Nephron progenitor cell (in vitro differentiated cells): ENCODE measurements at places on chromosomes 11 and 22.
A peak's percentile ranks its signal among the peaks of the same experiment; 100 is the strongest.

DNA sequence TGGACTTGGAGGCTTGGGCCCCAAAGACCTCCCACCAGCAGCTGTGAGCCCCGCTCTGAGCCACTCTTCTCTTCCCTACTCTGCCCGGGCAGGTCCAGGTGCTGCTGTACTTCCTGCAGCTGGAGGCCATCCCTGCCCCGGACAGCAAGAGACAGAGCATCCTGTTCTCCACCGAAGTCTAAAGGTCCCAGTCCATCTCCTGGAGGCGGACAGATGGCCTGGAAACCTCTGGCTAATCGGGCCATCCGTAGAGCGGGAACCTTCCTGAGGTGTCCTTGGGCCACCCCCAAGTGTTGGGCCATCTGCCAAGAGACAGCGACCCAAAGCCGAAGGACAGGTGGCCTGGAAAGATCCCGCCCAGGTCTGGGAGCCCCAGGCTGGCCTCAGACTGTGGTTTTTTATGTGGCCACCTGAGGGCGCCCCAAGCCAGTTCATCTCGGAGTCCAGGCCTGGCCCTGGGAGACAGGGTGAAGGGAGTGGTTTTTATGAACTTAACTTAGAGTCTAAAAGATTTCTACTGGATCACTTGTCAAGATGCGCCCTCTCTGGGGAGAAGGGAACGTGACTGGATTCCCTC, 135.1 kb downstream of the BCR start:
- H3K4me3 ChIP-seq, result no peak overlapping the region
- peak; percentile 82 for DNase-seq
- peaks cover 11% of the 10 kb centered on the region for H3K4me1 ChIP-seq
- no peaks in the 10 kb centered on the region for H3K36me3 ChIP-seq
- no peak overlapping the region for H3K27ac ChIP-seq
- no peaks in the 10 kb centered on the region for H3K27me3 ChIP-seq

GRCh38 chr11:3009481-3009880, 17.4 kb upstream of the NAP1L4 start:
- no peaks in the 10 kb centered on the region for H3K27me3 ChIP-seq
- H3K4me1 ChIP-seq, result no peaks in the 10 kb centered on the region
- peak overlapping the region; percentile 65 for H3K27ac ChIP-seq
- DNase-seq, result no peak

DNA sequence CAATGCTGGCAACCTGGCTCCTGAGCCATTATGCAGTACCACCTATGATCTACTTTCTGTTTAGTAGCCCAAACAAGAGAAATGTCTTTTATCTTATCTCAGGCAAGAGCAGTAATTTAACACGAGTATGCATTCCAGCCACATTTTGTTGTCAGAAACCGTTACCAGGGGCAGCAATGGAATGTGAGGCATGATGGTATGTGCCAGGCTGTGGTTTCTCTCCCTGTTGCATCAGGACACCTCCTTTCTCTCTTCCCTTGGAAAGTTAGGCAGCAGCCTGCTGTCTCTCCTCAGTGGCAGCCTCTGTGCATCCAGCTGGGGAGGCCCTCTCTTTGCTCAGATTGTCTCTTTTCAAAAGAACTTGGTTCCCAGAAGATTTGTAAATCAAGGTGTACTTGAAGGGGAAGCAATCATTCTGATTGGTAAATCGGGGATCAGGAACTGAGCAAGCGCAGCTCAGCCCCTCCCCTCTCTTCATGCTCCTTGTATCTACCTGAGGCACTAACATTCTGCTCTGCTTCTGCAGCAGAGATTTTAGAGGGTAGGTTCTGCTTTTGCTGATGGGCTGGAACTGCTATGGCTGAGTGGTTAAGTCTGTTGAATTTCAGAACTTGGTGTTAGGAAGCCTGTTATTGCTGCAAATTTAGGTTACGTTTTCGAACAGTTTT, 229.2 kb downstream of the ADAMTS15 start:
- H3K4me1 ChIP-seq, result peaks cover 39% of the 10 kb centered on the region
- no peak overlapping the region for H3K4me3 ChIP-seq
- H3K36me3 ChIP-seq, result peaks cover 30% of the 10 kb centered on the region
- H3K27ac ChIP-seq, result no peak overlapping the region
- H3K27me3 ChIP-seq, result peaks cover 13% of the 10 kb centered on the region
- DNase-seq, result no peak

DNA sequence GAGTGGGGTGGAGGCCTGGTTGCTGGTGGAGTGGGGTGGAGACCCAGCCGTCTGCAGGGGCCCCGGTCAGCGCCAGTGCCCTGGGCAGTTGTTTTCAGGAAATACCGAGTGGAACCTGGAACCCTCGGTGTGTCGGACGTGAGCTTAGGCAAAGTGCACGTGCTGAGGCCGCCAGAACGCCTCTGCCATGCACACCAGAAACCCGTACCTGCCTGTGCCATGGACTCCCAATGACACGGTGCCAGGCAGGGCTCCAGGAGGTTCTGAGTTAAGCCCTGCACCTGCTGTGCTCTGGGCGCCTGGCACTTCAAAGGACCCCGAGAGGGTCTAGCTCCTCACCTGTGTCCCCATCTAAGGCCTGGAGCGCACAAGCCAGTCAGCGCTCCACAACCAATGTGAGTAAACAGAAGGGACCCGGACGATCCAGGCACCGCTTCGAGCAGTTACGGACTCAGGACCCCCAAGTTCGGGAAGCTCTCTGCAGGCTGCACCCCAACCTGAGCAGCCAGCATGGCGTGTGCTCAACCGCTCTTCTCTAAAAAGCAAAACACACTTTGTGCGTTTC, 12.3 kb downstream of the TOLLIP start:
- no peaks in the 10 kb centered on the region for H3K36me3 ChIP-seq
- no peak overlapping the region for H3K4me3 ChIP-seq
- H3K27me3 ChIP-seq, result no peaks in the 10 kb centered on the region
- no peak for DNase-seq
- H3K27ac ChIP-seq, result no peak overlapping the region

- peak; percentile 52 for DNase-seq
- peaks cover 83% of the 10 kb centered on the region for H3K4me1 ChIP-seq
- no peaks in the 10 kb centered on the region for H3K36me3 ChIP-seq
- H3K4me3 ChIP-seq, result peak overlapping the region; percentile 13
- peak overlapping the region; percentile 44 for H3K27ac ChIP-seq
These were observed 555.3 kb downstream of the MIAT start for GRCh38 chr22:27212617-27213177.

DNA sequence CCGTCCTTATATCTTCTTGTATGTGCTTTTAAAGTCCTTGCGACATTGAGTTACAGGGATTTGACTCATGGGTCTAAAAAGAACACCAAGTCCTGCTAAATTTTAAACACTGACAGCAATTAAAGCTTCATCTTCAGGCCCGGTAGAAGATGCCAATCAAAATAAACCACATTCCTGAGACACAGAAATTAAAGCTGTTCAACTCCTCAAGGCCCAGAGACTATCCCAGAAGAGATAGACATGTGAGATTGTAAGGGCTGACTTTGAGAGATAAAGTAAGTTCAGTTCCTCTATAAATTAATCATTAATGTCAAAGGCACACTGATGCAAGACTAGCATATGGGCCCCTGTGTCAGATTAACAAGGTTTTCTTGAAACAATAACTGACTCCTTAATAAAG, 49.8 kb downstream of the OSBPL5 start:
- no peak overlapping the region for H3K4me3 ChIP-seq
- H3K27ac ChIP-seq, result no peak overlapping the region
- H3K4me1 ChIP-seq, result no peaks in the 10 kb centered on the region
- H3K27me3 ChIP-seq, result peaks cover 2% of the 10 kb centered on the region

GRCh38 chr11:34909415-34909814, 6.8 kb downstream of the APIP start:
- H3K27ac ChIP-seq, result no peak overlapping the region
- no peak for DNase-seq
- H3K4me1 ChIP-seq, result no peaks in the 10 kb centered on the region
- H3K27me3 ChIP-seq, result peaks cover 1% of the 10 kb centered on the region
- H3K36me3 ChIP-seq, result peaks cover 54% of the 10 kb centered on the region
- H3K4me3 ChIP-seq, result no peak overlapping the region

DNA sequence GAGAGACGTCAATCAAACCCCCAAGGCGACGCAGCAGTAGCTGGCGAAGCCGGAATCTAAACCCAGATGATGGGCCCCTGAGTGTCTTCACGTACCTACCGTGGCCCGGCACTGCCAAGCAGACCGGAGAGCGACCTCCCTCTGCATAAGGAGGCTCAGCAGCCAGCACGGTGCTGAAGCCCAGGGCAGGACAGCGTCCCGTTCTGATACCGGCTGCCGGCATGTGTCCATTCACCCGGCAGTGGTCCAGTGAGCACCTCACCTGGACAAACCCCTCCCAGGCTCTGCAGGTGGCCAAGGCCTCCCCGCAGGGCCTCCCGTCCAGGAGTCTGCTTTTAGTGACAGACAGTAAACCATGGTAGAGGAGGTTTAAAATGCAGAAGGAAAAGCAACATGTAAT, 142.0 kb downstream of the BRD1 start:
- H3K27me3 ChIP-seq, result peaks cover 32% of the 10 kb centered on the region
- H3K27ac ChIP-seq, result no peak overlapping the region
- no peak for DNase-seq
- no peak overlapping the region for H3K4me3 ChIP-seq
- H3K4me1 ChIP-seq, result peaks cover 5% of the 10 kb centered on the region
- H3K36me3 ChIP-seq, result no peaks in the 10 kb centered on the region

DNA sequence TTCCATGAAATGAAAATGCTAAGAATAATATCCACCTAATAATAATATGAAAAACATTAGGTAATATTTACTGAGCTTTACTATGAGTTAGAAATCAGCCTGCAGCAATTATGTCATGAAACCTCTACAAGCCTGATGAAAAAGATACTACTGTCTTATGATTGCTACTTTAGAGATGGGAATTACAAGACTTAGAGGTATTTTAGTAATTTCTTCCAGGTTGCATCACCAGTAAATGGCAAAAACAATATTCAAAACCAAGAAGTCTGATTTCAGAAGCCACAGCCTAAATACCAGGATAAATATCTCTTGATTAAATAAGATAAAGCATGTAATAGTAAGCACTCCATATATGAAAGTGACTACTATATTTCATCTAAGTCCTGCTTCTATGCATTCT, 13.8 kb downstream of the OR5B21 start:
- H3K27ac ChIP-seq, result no peak overlapping the region
- no peak for DNase-seq
- H3K4me1 ChIP-seq, result no peaks in the 10 kb centered on the region
- H3K36me3 ChIP-seq, result no peaks in the 10 kb centered on the region

GRCh38 chr11:86801364-86801763, 1.0 kb downstream of the PRSS23 start:
- peak overlapping the region; percentile 93 for H3K4me3 ChIP-seq
- peaks cover 5% of the 10 kb centered on the region for H3K27me3 ChIP-seq
- no peak for DNase-seq
- no peaks in the 10 kb centered on the region for H3K36me3 ChIP-seq

GRCh38 chr11:12942157-12942556, 67.0 kb upstream of the RASSF10 start:
- H3K4me3 ChIP-seq, result no peak overlapping the region
- H3K4me1 ChIP-seq, result peaks cover 22% of the 10 kb centered on the region
- H3K27me3 ChIP-seq, result no peaks in the 10 kb centered on the region
- peaks cover 57% of the 10 kb centered on the region for H3K36me3 ChIP-seq
- no peak for DNase-seq

DNA sequence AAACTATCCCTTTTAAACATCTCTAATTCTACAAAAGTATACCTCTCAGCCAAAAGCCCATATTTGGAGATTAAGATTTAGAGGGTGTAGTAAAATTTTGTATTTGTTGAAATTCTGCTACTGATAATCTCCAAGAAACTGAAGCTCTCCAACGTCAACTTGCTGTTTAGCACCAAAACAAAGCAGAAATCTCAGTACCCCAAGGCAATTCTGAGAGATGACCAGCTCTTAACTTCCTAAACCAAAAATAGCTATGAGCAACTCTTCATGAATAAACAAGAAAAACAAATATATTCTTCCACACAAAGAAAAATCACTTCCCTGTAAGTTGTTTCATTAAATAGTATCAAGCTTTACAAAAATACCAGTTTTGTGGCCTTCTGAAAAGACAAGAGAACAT, 13.3 kb downstream of the RRAS2 start:
- peaks cover 79% of the 10 kb centered on the region for H3K36me3 ChIP-seq
- no peak overlapping the region for H3K4me3 ChIP-seq
- no peaks in the 10 kb centered on the region for H3K4me1 ChIP-seq
- no peak overlapping the region for H3K27ac ChIP-seq

- DNase-seq, result no peak
- peaks cover 15% of the 10 kb centered on the region for H3K27me3 ChIP-seq
- no peaks in the 10 kb centered on the region for H3K36me3 ChIP-seq
- no peak overlapping the region for H3K4me3 ChIP-seq
- no peak overlapping the region for H3K27ac ChIP-seq
- H3K4me1 ChIP-seq, result peaks cover 52% of the 10 kb centered on the region
These were observed 180.0 kb upstream of the NTM start for GRCh38 chr11:131190446-131190845.

DNA sequence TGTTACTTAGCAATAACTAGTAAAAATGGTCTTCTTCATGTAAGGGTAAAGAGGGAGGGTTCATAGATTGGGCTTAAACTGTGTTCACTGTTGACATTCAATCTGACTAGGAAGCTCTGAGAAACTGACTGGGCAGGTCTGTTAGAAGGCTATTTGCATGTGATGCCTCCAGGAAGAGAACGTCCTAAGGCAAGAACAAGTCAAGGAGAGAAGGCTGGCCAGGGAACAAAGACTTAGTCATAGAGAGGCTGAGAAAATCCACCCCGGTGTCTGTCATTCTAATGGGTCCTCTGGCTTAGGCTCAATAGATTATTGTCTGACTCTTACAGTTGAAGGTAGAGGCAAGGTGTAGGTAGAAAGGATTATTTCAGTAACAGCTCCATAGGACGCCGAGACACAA, 50.3 kb upstream of the CD44 start:
- H3K4me1 ChIP-seq, result peaks cover 4% of the 10 kb centered on the region
- H3K36me3 ChIP-seq, result peaks cover 5% of the 10 kb centered on the region
- peaks cover 2% of the 10 kb centered on the region for H3K27me3 ChIP-seq
- H3K27ac ChIP-seq, result no peak overlapping the region
- no peak overlapping the region for H3K4me3 ChIP-seq

GRCh38 chr11:129018991-129019390, 76.3 kb upstream of the TP53AIP1 start:
- H3K4me3 ChIP-seq, result no peak overlapping the region
- H3K36me3 ChIP-seq, result no peaks in the 10 kb centered on the region
- H3K4me1 ChIP-seq, result peaks cover 3% of the 10 kb centered on the region
- no peak for DNase-seq
- H3K27me3 ChIP-seq, result peaks cover under 1% of the 10 kb centered on the region

DNA sequence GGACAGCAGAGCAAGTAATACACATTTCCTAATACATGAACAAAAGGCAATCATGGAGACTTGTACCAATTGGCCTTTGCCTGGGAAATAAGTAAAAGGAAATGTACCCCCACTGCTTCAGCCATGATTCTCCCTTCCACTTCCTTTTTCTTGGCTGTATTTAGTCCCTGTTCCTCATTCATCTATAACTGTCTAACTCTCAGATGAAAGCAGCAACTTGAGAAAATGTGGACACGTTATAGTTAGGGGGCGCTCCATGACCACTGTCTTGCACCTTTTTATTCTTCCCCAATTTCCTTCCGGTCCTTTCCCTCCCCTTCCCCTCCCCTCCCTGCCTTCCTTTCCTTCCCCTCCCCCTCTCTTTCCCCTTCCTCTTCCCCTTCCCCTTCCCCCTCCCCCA, 61.3 kb upstream of the BARX2 start:
- H3K36me3 ChIP-seq, result no peaks in the 10 kb centered on the region
- H3K4me1 ChIP-seq, result peaks cover 46% of the 10 kb centered on the region
- no peak for DNase-seq
- peaks cover 11% of the 10 kb centered on the region for H3K27me3 ChIP-seq

GRCh38 chr11:94602430-94603372, 35.5 kb downstream of the PIWIL4 start:
- no peaks in the 10 kb centered on the region for H3K4me1 ChIP-seq
- no peak for DNase-seq
- no peak overlapping the region for H3K4me3 ChIP-seq
- no peaks in the 10 kb centered on the region for H3K36me3 ChIP-seq
- peaks cover 8% of the 10 kb centered on the region for H3K27me3 ChIP-seq

- H3K36me3 ChIP-seq, result no peaks in the 10 kb centered on the region
- H3K27me3 ChIP-seq, result peaks cover 9% of the 10 kb centered on the region
- no peak overlapping the region for H3K4me3 ChIP-seq
- H3K4me1 ChIP-seq, result peaks cover 10% of the 10 kb centered on the region
These were observed 169.3 kb upstream of the TENM4 start for GRCh38 chr11:79610139-79610538.
